ENCODE measurements at places on chromosomes 13 and 19. TPM values are rescaled to one million over a fixed set of nuclear protein-coding genes. Genes with fewer than 3 reads are reported as not detected.

- no peak for DNase-seq
These were observed 713.8 kb upstream of the GPC6 start for GRCh38 chr13:92512852-92513251.

DNA sequence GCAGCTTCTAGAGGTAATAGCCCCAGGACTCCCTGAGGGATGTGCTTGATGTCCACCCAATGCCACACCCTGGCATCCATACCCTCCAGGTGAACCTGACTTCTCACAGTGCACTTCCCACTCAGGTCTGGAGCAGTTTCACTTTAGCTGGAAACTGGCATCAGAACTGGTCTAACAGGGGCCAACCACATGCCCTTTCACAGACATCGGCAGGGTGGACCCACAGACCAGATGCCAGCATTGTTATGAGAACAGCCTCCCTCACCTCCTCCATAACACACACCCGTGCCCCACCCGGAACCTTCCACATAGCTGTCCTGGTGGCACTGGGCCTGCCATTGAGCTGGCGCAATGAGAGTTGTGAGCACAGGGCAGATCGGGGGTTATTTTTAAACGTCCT lies 77.4 kb upstream of the GPR12 start:
- no peak for DNase-seq

GRCh38 chr19:33456076-33456844 lies 65.3 kb downstream of the PEPD start:
- DNase-seq, result no peak

- no peak for DNase-seq
These were observed 42.6 kb downstream of the KLF2 start for GRCh38 chr19:16367261-16367683.

DNA sequence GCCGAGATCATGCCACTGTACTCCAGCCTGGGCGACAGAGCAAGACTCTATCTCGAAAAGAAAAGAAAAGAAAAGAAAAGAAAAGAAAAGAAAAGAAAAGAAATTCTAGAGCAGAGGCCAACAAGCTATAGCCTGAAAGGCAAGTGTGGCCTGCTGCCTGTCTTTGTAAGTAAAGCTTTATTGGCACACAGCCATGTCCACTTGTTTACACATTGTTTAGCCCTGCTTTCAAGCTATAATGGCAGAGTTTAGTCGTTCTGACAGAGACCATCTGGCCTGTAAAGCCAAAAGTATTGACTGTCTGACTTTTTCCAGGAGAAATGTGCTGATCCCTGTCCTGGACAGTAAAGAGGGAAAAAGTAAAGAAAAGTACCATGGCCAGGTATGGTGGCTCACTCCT lies 18.3 kb downstream of the NWD1 start:
- DNase-seq, result peak; percentile 15

DNA sequence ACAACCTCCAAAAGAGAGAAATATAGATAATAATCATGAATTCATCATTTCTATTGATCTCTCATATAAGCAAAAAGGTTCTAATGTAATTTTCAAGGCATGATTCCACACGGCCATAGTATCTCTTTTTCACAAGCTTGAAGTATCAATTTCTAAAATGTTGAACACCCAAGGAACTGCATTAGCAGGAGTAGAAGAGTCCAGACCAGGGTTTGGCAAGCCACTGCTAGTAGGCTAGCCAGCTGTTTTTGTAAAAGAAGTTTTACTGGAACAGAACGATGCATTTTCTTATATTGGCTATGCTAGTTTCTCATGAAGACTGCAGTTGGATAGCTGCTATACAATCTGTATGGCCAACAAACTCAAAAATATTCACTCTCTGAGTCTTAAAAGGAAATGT lies 481.5 kb upstream of the MIR17HG start:
- no peak for DNase-seq

DNA sequence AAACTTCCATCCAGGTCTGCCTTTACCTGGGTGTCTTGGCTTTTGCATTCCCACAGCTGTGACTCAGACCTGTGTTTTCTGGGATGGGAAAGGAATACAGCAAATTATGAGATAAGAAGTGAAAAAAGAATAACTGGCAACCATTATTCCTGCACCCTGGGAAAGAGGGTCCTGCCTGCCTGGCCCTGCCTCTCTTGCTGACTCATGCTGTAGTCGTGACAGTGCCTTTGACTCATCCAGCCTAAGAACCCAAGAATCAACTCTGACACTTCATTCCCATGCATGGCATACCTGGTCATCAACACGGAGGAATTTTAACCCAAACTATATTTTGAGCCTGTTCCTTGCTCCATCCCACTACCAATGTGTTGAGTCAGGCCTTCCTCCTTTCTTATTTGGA lies 185.4 kb upstream of the SERP2 start:
- peak; percentile 75 for DNase-seq

DNA sequence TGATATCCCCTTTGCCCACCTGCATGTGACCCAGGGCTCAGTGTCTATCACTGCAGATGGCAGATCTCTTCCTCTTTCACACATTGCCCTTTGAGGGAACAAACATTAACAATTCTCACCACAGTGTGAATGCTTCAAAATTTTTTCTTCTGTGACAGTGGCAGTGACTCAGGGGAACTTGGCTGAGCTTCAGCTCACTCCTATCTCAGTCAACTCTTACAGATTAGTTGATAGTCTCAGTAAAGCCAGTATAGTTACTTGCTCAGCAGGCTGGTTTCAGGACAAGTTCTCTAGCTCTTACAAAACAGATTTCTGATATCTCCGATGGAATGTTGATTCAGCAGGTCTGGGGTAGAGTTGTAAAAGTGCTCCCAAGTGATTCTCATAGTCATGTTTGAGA lies 166.9 kb downstream of the DLEU7 start:
- peak; percentile 44 for DNase-seq

DNA sequence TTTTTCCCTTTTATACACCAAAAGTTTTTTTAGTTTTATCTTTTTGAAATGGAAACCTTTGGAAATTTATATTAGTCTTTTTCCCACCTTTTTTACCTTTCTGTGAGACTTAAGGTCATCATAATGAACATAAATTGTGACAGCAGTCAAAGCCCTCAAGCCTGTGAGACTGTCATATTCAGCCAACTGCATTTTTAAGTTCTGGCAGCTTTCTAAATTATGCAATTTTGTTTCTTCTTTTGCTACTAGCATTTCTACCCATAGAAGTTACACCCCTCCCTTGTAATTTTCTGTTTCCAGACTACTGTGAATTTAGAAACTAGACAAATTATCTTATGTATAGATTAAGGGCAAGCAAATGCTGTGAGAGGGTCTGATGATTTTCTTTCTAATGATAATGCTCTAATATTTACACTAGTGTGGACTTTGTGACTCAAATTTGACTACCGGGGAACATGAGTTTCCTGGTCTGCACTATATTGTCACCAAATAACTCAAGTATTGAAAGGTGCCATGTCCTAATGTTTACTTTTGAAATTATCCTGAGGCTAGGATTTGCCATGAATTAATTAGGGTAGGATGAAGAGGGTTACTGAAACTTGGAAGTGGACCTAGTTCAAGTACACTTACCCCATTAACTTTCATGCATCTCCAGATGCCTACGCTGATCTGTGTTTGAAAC lies 43.7 kb downstream of the FRY start:
- no peak for DNase-seq

- DNase-seq, result no peak
These were observed 5.3 kb upstream of the PRKCG start for GRCh38 chr19:53876651-53877224.

- peak; percentile 59 for DNase-seq
These were observed 126.4 kb downstream of the SPRY2 start for GRCh38 chr13:80214521-80214991.

DNA sequence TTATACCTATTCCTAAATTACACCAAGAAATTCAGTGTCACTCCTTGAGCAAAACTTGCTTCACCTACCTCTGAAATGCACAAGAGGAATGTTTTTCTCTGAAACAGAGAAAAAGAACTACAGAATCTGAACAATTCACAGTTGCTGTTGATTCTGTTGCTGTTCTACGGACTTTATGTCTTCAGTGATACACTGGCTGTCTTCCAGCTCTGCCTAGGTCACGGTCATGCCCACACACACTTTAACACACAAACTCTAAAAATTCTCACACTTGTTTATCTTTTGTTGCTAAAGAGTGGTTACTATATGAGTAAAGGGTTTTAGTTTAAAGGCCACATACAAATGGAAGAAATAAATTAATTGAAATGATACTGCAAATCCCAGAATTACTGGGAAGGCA lies 124.4 kb upstream of the SPRY2 start:
- no peak for DNase-seq

DNA sequence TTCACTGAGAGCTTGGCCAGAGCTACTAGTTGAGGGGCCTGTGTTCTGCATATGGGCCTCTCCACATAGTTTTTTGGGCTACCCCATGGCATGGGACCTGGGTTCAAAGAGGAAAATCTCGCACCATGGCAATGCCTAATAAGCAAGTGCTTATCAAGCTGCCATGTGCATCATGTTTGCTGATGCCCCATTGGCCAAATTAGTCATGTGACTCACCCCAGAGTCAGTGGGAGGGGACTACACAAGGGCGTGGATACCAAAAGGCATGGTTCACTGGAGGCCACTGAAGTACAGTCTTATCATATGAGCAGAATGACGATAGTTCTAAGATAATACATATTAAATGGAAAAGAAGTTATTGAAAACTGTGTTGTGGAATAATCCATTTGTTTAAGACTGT lies 214.8 kb downstream of the LMO7 start:
- no peak for DNase-seq

- DNase-seq, result no peak
These were observed 11.8 kb downstream of the ANO8 start for GRCh38 chr19:17322854-17323253.

GRCh38 chr19:12113121-12113520 lies 27.0 kb downstream of the ZNF20 start:
- DNase-seq, result no peak

GRCh38 chr13:46206143-46206542 lies 5.6 kb upstream of the LRRC63 start:
- DNase-seq, result no peak

GRCh38 chr13:35886332-35887114 lies 244.7 kb downstream of the DCLK1 start:
- no peak for DNase-seq

DNA sequence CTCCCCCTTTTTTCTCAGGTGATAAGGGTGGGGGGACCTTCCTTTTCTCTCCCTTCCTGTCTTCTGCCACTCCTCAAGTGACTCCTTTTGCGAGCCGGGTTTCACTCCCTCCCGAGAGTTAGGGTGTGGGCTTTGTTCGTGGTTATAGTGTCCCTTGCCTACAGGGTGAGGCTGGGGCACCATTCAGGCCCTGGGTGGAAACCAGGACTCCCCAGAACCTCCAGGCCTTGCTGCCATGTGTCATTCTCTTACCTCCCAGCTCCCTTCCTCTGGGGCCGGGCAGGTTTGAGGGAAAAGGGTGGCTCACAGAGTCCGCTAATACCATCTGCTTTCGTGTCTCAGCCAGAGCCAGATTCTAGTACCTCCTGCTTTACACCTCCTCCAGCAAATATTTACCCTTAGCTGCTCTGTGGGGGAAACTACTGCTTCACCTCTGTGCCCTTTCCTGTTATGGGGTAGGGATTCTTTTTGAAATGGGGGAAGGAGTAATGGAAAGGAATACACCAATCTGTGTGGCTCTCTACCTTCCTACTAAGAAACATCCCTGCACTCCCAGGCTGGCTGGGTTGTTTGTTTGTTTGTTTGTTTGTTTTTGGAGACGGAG lies 2.8 kb downstream of the ACTN4 start:
- DNase-seq, result no peak

DNA sequence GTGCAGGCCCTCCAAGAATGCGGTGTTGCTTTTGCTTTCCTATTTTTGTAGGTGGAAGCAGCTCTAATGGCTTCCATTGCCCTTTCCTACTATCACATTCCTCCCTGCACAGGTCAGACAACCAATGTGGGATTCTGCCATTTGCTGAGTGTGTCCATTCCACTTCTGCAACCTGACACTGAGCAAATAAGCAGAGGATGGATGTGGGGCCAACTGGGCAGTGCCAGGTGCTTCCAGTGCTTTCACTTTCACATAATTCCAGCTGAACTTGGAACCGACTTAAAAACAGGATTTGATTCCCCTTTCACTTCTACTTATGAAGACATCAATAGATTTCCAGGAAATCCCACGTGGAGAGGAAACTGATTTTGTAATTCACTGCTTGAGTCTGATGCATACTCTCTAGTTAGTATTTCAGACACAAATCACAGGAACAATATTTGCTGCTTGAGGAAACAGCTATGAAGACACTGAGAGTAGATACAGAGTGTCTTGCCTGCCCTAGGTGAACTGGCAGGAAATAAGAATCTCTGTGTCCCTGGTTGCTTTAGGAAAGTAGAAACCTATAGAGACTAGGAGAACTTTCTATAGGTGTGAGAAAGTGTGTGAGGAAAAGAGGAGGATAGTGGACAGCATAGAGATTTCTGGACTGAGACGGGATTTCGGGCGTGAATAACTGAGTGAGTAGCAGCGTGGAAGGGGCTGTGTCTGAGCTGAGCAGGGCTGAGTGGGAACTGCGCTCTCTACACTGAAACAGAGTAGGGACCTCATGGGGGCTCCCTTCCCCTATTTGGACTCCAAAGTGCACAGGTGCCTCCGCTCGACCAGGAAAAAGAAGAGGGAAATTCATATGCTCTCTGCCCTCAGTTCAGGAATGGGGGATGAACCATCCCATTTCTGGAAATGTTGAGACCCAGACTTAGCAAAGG lies 22.5 kb downstream of the LGALS16 start:
- peak; percentile 39 for DNase-seq

The MISP gene
- not detected for total RNA-seq

The RPS19 gene
- total RNA-seq, result 230 TPM

The RPL18A gene
- 1,351 TPM for total RNA-seq

The ZNF749 gene
- total RNA-seq, result 8.1 TPM

The PNMA8B gene
- total RNA-seq, result under 0.01 TPM

The RNF225 gene
- not detected for total RNA-seq

The C19orf38 gene
- total RNA-seq, result 0.28 TPM

The WDR87 gene
- not detected for total RNA-seq

The ZNF615 gene
- 10.9 TPM for total RNA-seq

The LRG1 gene
- total RNA-seq, result not detected

The CGB1 gene
- total RNA-seq, result not detected
